ENCODE measurements at places on chromosomes 6 and 20.

GRCh38 chr20:8388141-8388540 is 256.1 kb downstream of the PLCB1 start:
- no peak for DNase-seq

GRCh38 chr20:61913423-61914225 is 152.1 kb downstream of the TAF4 start:
- DNase-seq: no peak

- no peak for DNase-seq
Measured at GRCh38 chr6:31530659-31531058, 1.9 kb downstream of the MCCD1 start.

DNA sequence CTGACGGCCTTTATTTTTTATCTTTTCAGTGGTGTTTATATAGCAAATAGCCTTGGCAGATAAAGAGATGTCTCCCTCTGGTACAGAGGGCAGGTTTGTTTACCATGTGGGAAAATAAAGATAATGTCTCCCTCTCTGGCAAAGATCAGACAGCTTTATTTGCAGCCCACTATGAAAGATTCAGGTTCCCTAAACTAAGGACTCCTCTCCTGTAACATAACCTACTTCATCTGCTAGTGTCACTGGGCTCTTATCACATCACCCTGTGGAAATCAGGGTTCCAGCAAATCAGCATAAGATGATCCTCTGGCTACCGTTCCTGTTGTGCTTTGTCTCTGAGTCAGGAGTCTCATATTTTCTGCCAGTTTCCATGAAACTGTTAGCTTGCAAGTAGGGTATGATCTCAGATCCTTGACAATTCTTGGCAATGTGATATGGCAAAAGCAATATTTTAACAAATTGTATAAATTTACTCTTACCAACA is 3.1 kb downstream of the FBXL4 start:
- DNase-seq: no peak

DNA sequence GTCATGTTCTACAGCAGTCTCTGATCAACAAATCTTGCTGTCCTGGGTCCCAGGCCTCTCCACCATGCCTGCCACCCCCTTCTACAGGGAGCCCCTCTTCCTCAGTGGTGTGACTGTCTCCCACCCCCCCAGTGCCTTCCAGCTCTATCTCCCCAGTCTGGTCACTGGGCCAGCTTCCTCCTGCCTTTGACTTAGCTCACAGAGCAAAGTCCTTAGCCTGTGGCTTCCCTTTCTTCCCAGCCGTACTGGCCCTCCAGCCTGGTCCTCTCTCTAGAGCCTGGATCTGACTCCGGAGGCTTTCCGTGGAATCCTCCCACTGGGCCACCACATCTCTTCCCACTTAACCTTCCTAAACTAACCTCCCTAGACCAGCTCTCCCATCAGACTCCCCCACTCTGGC is 17.0 kb downstream of the MAPK13 start:
- no peak for DNase-seq

- DNase-seq: no peak
Measured at GRCh38 chr6:37765182-37765775, 54.2 kb upstream of the ZFAND3 start.

DNA sequence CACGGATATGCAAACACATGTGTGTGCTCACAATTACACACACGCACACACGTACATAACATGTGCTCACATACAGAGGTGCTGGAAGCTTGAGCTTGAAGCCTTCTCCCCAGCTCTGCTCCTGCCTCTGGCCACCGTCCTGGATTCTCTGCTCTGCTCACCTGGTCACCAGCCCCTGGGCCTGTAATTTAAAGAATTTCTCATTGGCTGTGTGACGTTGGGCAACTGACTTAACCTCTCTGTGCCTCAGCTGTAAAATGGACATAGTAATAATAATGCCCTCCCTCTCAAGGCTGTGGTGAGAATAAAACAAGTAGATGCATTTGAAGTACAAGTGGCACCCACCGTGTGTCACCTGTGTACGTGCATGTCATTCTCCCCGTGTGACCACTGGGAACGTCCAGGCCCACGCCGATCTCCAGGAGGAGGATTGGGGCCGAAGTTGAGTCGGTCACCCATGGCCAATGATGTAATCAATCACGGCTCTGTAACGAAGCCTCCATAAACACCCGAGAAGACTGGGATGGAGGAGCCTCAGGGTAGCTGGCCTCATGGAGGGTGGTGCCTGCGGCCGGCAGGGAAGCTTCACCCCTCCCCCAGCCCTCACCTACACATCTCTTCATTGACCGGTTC is 160.9 kb upstream of the AFDN start:
- DNase-seq: no peak

GRCh38 chr6:54516321-54516720 is 208.1 kb downstream of the TINAG start:
- DNase-seq: no peak

DNA sequence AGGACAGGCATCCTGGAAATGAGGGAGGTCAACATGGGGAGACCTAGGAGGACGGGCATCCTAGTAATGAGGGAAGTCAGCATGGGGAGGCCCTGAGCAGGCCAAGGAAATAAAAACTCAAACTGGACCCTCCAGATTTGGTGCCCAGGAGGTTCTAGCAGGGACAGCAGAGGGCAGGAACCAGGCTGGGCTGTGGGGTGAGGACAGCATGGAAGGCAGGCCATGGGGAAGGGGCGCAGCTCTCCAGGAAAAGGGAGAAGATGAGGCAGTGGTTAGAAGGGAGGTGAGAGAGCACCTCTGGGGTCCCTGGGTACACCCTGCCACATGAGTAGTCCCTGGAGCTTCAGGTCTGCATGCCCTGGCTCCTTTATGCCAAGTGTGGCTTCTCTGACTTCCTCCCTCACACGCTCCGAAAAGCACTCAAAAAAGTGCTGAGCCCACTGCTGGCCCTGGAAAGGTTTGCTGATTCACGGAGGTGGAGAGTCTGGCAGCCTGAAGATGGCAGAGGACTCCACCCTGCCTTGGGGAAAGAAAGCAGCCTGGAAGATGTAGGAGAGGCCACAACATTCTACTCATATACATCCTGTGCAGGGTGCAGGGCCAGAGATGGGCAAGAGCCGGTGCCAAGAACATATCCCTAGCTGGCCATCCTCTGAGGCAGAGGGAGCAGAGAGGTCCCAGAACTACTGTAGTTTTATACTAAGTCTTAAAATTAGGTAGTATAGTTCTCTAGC is 154.9 kb downstream of the MRPL14 start:
- DNase-seq: no peak

- no peak for DNase-seq
Measured at GRCh38 chr6:162313922-162314660, 413.5 kb downstream of the PRKN start.

DNA sequence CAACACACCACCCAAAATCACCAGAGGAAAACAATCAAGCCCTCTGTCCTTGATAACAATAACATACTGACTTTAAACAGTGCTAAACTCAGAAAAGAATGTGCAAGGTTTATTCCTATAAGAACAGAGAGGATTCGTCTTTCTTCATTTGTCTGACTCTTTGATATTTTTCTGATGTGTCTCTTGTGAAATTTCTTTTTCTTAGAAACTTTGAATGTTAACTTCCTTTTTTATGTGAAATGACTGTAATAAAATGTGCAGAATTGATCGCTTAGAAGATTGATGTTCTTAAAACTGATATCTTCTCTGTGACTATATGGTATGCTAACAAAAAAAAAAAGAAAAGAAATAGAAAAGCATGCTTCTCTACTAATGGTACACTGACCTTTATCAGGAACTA is 947.4 kb upstream of the CITED2 start:
- no peak for DNase-seq

DNA sequence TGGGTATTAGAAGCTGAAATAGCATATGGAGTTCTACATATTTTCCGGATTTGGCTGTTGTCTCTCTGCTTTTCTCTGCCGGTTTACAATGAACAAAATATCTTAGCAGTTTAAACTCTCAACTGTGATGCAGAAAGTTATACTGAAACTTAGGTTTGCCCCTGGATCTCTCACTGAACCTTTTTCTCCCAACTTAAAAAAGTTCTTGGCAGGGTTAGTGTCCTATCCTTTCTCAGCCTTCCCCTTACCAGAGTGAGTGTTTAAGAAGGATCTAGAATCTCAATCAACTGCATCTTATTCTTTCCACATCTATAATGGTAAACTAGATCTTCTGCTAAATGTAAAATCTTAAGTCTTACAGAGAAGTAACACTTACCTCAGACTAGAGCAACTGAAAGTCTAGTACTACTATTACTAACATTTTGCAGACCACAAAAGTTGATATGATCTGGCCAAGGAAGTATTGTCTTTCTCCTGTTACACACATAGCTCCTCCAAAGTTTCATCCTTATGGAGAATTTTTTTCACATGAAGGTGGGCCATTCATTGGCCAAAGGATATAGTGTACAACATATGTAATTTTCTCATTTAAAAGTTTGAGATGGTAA is 392.3 kb upstream of the RUNX2 start:
- DNase-seq: no peak

All from thymus (tissue), 14 donors.